Neural crest cell (in vitro differentiated cells): ENCODE measurements at places on chromosomes 1 and 21. TPM values are rescaled to one million over a fixed set of nuclear protein-coding genes. Genes with fewer than 3 reads are reported as not detected.

DNA sequence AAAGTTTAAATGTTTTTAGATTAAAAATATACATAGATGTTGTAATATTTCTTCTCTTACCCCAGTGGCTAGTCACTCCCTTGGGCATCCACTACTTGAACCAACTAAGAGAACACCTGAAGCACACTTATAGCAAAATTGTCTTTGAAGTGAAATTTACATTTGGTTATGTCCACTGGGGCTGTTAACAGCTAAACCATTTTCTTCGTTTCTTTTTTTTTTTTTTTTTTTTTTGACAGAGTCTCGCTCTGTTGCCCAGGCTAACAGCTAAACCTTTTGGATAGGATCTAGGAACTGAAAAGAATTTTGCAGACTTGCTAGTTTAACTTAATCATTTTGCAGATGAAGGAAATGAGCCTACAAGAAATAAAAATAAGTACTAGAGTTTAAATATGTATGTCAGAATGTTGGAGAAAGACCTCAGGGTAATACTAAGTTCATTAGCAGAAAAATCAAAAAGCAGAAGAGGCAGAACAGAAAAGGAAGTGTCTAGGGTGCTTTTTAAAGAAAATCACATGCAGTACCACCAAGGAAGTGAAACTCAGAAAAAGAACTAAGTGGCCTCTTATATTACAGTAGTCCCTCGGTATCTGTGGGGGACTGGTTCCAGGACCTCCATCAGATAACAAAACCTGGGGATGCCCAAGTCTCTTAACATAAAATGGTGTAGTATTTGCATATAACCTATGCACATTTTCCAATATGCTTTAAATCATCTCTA is 11.8 kb downstream of the DRAM2 start:
- no peak overlapping the region for H3K4me3 ChIP-seq
- H3K4me1 ChIP-seq: peaks cover 4% of the 10 kb centered on the region
- peaks cover 8% of the 10 kb centered on the region for H3K36me3 ChIP-seq
- no peak for DNase-seq
- H3K27me3 ChIP-seq: no peaks in the 10 kb centered on the region
- H3K27ac ChIP-seq: no peak overlapping the region

DNA sequence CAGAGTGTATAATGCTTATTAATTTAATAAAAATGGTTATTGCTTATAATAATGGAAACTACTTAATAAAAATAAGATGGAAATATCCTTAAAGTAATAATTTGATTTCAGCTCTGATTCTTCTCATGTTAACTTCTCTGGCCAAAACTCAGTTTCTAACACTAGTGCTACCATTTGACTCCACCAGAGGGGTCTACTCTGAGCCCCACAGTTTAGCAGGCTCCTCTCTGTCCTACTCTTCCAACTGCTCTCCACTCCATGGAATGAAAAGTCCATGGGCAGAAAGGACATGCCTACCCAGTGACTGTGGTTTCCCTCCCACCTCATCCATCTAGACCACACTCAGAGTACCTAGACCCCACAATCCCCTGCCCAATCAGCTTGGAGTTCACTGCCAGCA is 489.1 kb upstream of the CAMK1G start:
- H3K4me3 ChIP-seq: no peak overlapping the region
- DNase-seq: no peak
- H3K4me1 ChIP-seq: no peaks in the 10 kb centered on the region
- peaks cover 3% of the 10 kb centered on the region for H3K36me3 ChIP-seq
- H3K27ac ChIP-seq: no peak overlapping the region

The GNL2 gene
- total RNA-seq: 73.1 and 76.6 TPM in 2 replicates

DNA sequence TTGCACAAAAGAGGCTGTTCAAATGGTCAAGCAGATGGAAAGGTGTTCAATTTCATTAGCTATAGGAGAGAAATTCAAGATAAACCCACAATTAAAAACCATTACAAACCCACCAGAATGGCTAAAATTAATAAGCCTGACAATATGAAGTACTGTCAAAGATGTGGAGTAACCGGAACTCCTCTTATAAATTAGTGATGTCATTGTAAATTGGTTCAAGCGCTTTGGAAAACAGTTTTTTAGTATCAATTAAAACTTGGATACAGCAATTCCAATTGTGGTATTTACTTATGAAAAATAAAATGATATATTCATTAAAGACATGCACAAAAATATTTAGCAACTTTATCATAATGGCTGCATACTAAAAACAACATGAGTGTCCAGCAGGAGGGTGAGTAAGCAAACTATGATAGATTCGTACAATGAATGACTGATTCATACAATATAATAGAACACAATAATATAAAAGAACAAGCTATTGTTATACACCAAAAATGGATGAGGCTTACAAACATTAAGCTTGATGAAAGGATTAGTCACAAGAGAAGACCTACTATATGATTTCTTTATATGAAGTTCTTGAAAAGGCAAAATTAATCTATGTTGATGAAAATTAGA is 38.4 kb upstream of the FGGY start:
- H3K27me3 ChIP-seq: no peaks in the 10 kb centered on the region
- DNase-seq: no peak
- peak overlapping the region; percentile 29 for H3K27ac ChIP-seq
- peaks cover 11% of the 10 kb centered on the region for H3K4me1 ChIP-seq

The SH3BGR gene
- 2.3 and 2.4 TPM in 2 replicates for total RNA-seq

DNA sequence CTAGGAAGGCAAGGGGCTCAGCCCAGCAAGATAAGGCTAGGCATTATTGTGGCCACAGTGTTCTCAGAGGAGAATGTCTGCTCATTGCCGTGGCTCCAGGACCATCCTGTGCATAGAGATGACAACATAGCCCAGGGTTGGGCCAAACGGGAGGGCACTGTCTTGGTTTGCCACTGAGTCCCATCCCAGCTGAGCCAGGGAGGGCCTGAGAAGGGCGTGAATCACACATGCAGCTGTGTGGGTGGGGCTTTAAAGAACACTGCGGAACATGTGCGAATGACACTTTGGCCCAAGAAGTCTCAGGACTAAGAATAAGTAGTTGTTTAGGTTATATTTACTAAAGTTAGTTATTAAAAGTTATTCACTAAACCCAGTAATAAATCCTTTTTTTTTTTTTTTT is 18.5 kb downstream of the CHAF1B start:
- no peak overlapping the region for H3K4me3 ChIP-seq
- no peaks in the 10 kb centered on the region for H3K27me3 ChIP-seq
- DNase-seq: no peak
- H3K27ac ChIP-seq: peak overlapping the region; percentile 93
- no peaks in the 10 kb centered on the region for H3K4me1 ChIP-seq

- peaks cover 30% of the 10 kb centered on the region for H3K27me3 ChIP-seq
- no peaks in the 10 kb centered on the region for H3K36me3 ChIP-seq
- H3K27ac ChIP-seq: no peak overlapping the region
- H3K4me1 ChIP-seq: no peaks in the 10 kb centered on the region
- no peak for DNase-seq
These were observed 307.1 kb downstream of the CTH start for GRCh38 chr1:70718086-70718630.

- no peak overlapping the region for H3K4me3 ChIP-seq
- H3K36me3 ChIP-seq: no peaks in the 10 kb centered on the region
These were observed 211.5 kb downstream of the LHX8 start for GRCh38 chr1:75345538-75346292.

The NRDC gene
- total RNA-seq: 155 and 158 TPM in 2 replicates

The LRRN2 gene
- 4.5 and 5.0 TPM in 2 replicates for total RNA-seq

DNA sequence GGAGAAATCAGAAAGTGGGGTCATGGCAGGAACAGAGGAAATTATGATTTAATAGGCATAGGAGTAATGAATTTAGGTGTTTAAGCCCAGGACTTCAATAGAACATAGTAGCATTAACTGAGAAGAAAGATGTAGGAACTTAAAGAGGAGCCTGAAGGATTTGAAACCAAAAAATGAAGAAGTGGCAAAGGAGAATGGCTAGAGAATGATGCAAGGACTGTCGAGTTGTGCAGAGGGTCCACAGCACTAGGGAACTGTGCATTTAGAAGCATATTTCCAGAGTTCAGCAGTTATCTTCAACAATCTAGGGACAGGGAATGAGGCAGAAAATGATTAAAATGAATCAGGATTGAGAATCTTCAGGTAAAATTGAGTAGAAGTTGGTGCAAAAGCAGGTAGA is 328.1 kb upstream of the LYPLAL1 start:
- no peak for DNase-seq
- H3K4me3 ChIP-seq: no peak overlapping the region
- no peaks in the 10 kb centered on the region for H3K4me1 ChIP-seq
- H3K36me3 ChIP-seq: no peaks in the 10 kb centered on the region
- H3K27me3 ChIP-seq: no peaks in the 10 kb centered on the region

DNA sequence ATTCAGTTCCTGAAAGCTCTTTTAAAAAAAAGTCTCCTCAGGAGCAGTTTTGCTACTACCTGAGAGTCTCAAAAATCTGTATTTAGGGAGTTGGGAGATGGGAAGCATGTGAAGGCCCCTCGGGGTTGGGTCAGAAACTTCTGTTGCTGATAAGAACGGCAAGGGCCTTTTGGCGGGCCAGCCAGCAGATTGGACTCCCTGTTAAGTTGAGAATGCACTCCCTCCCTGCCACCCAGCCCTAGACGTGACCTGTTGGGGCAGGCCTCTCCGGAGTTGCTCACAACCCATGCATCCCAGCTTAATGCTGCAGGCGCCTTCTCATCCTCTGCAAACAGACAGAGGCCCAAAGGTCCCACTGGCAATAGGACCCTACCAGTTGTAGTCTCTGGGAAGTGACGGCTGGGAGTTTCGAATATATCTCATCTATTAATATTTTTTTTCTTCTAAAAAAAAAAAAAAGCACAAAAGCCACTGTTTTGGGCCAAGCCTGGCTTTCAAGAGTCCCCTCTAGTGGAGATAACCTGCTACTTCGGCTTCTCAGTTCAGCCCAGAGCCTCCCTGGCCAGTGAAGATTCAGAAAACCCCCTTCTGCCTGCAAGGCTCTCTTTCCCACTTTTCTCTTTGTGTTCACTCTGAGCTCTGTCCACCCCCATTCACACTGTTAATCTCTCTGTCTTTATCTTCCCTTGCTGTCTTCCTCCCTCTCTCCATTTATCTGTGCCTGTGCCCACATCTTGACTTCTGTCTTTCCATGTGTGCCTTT is 5.3 kb downstream of the PLXNA2 start:
- H3K27ac ChIP-seq: no peak overlapping the region
- no peak for DNase-seq
- H3K36me3 ChIP-seq: no peaks in the 10 kb centered on the region
- H3K4me3 ChIP-seq: peak overlapping the region; percentile 91

- H3K27ac ChIP-seq: no peak overlapping the region
- H3K27me3 ChIP-seq: no peaks in the 10 kb centered on the region
- no peak overlapping the region for H3K4me3 ChIP-seq
- DNase-seq: no peak
These were observed 46.2 kb upstream of the ZC3H11B start for GRCh38 chr1:219659005-219659600.

DNA sequence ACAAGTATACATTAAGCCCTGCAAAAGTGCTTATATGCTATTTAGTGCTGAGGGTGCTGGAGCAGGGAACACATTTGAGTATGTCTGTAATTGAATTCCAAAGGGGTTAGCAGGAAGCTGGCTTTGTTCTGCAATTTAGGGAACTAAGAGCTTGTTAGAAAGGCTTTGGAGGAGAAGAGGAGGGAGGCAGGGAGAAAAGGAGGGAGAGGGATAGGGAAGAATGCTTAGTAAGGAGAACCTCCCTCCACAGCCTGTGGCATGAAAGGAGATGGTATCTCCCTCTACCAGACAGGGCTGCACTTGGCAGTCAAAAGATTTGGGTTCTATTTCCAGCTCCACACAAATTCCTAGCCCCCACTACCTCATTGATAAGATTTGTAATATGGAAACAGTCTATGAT is 217.8 kb downstream of the DAB1 start:
- DNase-seq: no peak
- H3K4me3 ChIP-seq: no peak overlapping the region
- peaks cover 29% of the 10 kb centered on the region for H3K4me1 ChIP-seq
- no peaks in the 10 kb centered on the region for H3K36me3 ChIP-seq
- peak overlapping the region; percentile 14 for H3K27ac ChIP-seq
- no peaks in the 10 kb centered on the region for H3K27me3 ChIP-seq

The PBXIP1 gene
- total RNA-seq: 17.1 and 18.5 TPM in 2 replicates

The SLC44A5 gene
- 9.7 and 10.0 TPM in 2 replicates for total RNA-seq

The DLGAP3 gene
- 4.7 and 5.0 TPM in 2 replicates for total RNA-seq

DNA sequence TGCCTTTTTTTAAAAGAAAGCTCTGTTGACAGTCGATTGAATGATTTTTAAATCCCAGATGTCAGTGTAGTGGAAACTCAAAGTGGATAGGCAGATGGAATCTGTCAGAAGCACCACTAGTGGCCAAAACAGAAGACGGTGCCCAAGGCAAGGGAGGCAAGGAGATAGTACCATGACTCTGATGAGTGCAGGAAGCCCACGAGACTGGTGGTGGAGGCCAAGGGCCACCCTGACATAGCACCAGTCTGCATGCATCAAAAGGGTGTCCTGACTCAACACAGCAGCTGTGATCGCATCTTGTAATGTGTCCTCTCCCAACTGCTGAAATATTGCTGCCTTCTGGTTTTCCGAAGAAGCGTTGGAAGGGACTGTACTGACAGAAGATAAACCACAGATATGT is 124.1 kb upstream of the PAPPA2 start:
- no peak for DNase-seq
- no peak overlapping the region for H3K4me3 ChIP-seq
- H3K36me3 ChIP-seq: no peaks in the 10 kb centered on the region
- no peak overlapping the region for H3K27ac ChIP-seq
- H3K27me3 ChIP-seq: no peaks in the 10 kb centered on the region

- DNase-seq: no peak
- H3K4me1 ChIP-seq: no peaks in the 10 kb centered on the region
- H3K27me3 ChIP-seq: no peaks in the 10 kb centered on the region
- no peak overlapping the region for H3K27ac ChIP-seq
- H3K36me3 ChIP-seq: peaks cover 35% of the 10 kb centered on the region
These were observed 201.2 kb upstream of the TNR start for GRCh38 chr1:175944591-175944990.

DNA sequence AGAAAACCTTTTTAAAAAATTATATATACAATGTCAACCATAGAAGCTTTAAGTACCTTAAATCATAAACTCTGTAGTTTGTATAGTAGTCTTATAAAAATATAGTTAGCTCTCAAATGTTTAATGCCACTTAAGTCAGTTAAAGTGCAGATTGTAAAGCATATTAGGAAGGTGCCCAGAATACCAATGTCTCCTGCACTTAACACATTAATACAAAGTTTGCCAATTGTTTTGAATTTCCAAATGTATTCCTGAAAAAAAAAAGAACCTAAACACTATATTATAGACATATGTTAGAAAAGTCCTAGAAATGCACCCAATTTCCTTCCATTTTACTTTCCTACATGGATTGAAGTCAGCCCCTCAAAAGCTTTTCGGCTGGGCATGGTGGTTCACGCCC is 12.1 kb downstream of the F3 start:
- no peak overlapping the region for H3K4me3 ChIP-seq
- no peak for DNase-seq
- H3K27me3 ChIP-seq: no peaks in the 10 kb centered on the region
- H3K27ac ChIP-seq: no peak overlapping the region
- peaks cover 11% of the 10 kb centered on the region for H3K4me1 ChIP-seq

DNA sequence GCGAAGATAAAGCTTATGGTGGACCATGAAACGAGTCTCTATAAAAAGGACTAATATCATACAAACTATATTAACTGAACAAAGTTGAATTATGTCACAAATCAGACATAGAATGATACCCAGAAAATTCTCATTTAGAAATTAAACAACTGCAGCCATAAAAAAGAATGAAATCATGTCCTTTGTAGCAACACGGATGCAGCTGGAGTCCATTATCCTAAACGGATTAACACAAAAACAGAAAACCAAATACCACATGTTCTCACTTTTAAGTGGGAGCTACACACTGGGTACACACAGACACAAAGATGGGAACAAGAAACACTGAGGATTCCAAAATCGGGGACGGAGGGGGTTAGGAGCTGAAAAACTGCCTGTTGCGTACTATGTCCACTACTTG is 11.5 kb downstream of the COP1 start:
- no peaks in the 10 kb centered on the region for H3K27me3 ChIP-seq
- no peak overlapping the region for H3K4me3 ChIP-seq
- peaks cover 32% of the 10 kb centered on the region for H3K4me1 ChIP-seq
